Fibroblast of skin of left biceps (primary cell): ENCODE measurements at places on chromosomes 5 and 9.

DNA sequence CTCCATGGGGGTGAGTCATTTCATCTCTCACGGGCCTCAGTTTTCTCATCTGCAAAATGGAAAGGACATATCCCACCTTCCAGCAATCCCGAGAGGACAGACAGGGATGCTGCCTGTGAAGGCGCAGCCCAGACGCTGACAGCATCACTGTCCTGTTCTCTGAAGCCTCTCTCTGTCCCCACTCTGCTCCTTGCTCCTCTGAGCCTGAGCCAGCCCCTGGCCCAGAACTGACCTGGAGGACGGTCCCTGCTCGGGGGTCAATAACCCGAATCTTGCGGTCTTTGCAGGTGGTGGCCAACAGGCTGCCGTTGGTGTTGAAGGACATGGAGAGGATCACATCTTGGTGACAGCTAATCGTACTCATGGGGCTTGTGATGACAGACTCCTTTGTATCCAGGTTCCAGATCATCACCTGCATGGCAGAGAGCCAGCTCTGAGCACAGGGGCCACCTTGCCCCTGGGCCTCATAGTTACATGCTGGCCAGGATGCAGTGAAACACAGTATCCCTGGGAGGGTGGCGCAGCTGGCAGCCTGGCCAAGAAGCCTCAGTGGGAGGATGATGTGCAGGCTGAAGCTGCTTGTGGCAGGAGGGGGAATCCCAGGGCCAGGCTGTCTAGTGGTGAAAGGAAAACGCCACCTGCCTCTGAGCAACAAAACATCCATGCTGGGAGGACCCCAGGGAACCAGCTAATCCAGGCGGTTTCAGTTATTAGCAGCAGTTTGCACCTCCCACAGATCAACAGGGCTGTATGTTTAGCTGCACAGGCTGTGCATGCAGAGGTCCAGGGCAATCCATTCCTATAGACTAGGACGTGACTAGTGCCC, 14.0 kb upstream of the TRIM14 start:
- DNase-seq = no peak

DNA sequence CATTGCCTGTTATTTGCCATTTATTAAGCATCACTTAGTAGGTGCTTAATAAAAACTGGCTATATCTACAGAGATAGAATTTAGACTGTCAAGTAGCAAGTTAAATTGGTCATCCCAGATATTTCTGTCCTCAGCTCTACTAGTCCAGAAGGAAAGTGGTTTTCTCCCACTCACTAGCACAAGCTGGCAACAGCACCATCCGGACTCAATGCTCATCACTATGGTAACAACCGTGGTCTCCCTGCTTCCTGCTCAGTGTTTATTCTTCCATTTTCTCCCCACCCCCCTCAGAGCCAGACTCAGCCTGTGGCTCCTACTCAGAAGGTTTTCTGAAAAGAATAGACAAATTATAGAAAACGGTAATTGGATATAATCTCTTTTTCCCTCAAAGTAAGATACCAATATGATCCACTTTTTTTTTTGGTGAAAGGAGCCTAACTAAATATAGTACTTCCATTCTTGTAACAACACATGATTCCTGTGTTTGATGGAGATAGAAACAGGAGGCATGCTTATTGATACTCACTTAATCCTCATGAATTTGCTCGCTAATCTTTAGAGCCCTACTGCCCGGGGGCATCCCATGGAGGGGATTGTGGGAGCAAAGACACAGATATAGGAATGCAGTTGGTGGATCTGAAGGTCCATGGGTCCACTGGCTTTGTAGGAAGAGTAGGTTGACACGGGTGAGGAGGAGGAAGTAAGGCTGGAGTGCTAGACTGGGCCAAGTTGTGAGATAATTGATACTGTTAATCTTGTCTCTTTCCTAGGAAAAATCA, 191.4 kb downstream of the MAN2A1 start:
- no peak for DNase-seq

- no peak for DNase-seq
Observed at GRCh38 chr9:107437716-107438115, 51.9 kb downstream of the KLF4 start.

- DNase-seq = peak; percentile 72
Observed at GRCh38 chr5:56607074-56607473, 208.3 kb upstream of the MAP3K1 start.

DNA sequence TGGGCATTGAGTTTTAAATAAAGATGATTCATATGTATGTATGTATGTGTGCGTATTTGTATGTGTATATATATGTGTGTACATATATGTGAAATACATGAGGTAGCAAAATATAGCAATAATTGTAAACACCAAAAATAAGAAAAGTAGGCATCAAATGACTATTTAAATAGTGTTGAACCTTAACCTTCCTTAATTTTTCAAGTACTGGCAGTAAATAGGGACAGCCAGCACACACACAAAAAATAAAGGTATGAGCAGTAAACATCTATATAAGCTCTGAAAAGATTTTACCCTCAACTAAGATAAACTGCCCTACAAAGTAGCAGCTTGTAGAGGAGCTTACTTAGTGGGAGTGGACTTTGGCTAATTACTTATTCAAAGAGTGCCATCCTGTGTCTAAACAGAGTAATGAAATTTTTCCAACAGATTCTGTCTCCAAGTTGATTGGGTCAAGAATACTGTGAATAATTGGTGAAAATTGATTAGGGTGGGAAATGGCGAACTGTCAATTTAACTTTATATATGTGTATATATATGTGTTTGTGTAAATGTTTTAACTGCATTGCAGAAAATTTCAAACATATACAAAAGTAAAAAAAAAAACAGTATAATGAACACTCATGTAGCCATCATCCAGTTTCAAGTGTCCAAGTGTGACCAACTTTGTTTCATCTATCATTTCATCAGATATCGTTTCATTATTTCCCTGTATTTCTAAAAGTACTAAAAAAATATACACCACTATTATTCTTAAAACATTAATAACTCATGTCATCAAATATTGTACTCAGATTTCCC, 2.0 kb upstream of the ADAMTS6 start:
- peak; percentile 49 for DNase-seq

DNA sequence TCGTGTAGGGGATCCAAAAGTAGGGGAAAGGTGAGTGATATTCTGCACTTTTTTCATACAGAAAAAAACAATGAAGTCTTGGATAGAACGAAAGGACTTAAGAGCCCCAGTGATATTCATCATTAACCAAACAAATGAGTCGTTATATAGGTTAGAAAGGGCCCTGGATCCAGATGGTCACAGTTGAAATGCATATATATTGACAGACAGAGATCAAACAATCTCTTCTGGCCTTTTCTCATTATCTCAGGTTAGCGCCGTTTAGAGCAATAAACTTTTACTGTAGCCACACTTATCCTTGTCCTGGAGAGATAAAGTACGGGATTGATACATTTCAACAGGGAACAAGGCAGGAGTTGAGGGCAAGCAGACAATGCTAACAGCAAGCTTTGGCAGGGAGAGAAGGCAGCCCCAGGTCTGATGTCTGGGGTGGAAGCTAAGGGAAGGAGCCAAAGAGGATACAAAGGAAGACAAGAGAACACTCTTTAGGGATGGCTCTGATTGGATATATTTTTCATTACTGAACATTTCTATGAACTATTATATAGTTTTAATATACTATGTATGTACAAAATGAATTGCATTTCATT, 77.0 kb downstream of the LIFR start:
- no peak for DNase-seq
